ENCODE measurements at places on chromosomes 7 and 10.
A peak's percentile ranks its signal among the peaks of the same experiment; 100 is the strongest.

DNA sequence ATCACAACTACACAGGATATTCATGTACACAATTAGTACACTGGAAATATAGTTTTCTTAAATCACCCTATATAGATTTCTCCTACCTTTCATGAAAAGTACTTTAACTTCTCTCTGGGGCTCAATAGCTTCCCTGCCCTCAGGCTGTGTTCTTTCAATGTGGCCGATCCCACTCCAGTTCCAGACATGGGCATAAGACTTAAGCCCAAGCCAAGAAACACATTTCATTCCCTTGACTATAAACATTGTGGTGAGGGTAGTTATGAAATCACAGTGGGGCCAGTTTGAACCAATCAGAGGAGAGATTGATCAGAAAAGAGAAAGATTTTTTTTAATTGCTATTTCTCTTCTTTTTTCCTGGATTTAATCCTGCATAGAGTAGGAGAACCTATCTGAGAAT is 904.6 kb upstream of the SORCS1 start:
- no peak for DNase-seq

GRCh38 chr10:89553064-89553734 is 17.8 kb upstream of the SLC16A12 start:
- DNase-seq, result no peak

DNA sequence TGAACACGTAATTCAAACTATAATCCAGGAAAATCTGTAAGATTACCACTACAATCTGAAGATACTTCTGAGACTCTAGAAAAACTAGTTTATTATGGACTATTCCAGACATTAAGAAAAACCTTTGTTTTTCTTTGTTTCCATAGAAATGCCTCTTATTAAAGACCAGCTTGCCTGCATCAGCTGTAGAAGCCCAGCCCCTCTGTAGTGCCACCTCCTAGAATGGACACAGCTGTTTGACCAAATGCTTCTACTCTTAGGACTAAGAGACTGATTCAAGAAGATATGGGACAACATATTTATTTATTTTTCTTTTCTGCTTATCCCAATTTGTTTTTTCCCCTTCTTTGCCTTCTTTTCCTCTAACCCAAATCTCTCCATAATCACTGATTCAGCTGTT is 93.8 kb downstream of the CXCL12 start:
- no peak for DNase-seq

- no peak for DNase-seq
Observed at GRCh38 chr7:40008223-40008815, 58.3 kb downstream of the CDK13 start.

DNA sequence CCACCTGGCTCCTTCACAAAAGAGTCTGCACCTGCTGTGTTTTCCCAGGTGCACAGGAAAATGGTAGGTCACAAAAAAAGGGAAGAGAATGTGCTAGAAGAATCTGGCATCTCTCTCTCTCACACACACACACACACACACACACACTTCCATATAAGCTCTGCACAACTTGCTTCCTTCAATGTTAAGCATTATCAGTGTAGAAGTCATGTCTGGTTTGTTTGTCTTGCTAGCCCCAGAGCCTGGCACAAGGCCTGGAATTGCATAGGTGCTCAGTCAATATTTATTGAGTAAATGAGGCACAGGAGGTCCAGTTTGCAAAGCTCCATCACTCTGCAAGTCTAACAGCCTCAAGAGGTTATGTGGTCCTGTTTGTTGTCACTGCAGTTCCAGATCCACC is 867.3 kb upstream of the AUTS2 start:
- no peak for DNase-seq

- DNase-seq, result no peak
Observed at GRCh38 chr7:84812021-84812420, 374.8 kb downstream of the SEMA3D start.

DNA sequence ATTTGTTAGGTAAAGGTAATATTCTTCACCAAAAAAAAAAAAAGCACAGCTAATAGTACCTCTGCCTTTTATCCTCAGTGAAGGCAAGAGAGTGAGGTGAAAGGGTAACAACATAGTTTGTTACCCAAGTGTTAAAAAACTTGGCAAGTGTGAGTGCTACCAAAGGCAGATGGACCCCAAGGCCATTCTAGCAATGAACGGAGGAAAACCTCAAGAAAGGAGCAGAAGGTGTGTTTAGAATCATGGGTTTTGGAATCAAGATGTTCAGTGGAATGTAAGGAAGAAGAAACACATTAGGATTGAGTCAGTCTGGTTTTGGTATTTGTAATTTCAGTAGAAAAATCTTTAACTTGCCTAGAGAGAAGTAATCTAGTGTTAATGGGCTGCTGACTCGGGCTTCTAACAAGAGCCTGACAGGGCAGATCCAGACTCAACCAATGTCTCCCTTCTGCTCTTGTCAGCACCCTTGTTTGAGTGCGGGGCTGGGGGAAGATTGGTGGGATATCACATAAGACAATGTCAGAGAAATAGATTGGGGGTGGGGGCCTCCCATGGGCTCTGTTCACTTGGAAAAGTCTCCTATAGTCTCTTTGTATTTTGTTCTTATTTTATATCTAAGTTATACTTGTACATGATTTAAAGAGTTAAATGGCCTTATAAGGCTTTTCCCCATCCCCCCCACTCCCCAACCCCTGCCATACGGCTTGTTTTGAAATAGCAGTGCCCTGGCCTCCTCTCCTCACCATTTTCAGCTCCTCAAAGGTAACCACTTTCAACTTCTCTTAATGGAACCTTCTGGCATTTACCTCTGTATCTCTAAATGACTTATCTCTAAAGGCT is 44.4 kb downstream of the SCD start:
- DNase-seq, result no peak

GRCh38 chr10:28343987-28344895 is 41.4 kb upstream of the MPP7 start:
- no peak for DNase-seq

DNA sequence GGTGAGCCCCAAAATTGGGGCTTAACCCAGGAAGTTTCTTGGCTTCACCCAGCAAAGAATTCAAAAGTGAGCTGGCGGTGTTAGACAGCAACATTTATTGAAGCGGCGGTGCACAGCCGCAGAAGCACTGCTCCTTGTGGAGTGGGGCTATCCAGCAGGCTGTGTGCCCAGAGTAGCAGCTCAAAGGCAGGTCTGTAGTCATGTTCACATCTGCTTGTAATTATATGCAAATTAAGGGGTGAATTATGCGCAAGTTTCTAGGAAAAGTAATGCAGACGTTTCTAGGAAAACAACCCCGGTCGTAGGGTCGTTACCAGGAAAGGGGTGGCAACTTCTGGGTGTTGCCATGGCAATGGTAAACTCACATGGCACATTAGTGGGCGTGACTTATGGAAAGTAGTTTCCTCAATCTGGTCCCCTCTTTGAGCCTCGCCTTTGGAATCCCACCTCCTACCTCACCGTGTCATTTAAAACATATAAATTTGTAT is 13.7 kb upstream of the KBTBD2 start:
- peak; percentile 38 for DNase-seq

DNA sequence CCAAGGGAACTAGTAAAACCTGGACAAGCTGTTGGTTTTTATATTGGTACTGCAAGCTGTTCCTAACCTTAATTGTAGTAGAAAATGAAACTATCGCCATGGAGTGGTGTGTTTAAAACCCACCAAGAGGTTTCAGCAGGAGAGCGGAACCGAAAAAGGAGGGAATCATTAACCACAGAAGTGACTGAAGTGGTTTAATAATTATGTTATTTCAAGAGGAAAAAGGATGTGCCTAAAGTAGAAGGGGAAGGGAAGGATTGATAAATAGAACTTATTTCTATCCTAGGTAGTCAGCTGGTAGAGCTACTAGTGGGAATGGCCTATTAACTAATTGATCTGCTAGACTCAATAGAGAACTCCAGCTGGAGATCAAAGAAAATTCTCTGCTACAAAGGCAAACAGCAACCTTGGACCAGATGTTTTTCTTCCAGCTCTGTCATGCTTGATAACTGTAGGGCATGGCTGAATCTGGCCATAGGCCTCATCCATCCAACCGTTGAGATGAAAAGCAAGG is 91.8 kb downstream of the BAMBI start:
- DNase-seq, result no peak

DNA sequence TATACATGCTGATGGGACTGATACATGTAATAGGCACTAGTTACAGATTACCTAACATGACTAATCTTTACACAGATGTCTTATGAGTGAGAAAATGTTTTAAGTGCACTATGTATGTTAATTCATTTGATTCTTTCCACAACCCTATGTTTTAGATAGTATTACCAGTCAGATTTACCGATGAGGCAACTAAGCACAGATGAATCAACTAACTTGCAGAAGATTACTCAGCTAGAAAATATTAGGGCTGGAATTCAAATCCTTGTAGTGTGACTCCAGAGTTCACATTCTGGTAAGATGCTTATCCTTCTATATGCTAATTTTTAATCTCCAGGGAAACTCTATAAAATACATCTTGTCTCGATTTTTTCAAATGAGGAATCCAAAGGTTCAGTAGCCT is 964.9 kb downstream of the REEP3 start:
- DNase-seq, result no peak

GRCh38 chr10:27223964-27224363 is 16.6 kb downstream of the ACBD5 start:
- DNase-seq, result peak; percentile 33

GRCh38 chr10:98636921-98637329 is 190.2 kb upstream of the HPS1 start:
- DNase-seq, result no peak

DNA sequence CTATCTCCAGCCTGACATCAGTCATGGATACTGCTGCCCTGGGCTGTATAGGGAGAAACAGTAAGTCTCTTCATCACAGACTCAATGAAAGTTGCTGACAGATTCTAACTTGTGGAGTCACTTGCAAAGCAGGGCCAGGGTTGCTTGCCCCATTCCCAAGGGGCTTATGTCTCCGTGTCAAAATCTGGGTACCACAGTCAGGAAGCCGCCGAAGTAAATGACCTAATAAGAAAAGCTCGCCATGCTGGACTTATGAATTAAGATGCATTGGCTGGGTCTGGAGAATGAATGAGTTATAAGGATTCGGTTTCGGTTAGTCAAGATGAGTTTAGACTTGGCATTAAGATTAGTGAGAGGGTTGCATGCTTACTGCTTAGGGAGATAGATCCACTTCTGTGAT is 10.8 kb upstream of the OR6V1 start:
- no peak for DNase-seq

DNA sequence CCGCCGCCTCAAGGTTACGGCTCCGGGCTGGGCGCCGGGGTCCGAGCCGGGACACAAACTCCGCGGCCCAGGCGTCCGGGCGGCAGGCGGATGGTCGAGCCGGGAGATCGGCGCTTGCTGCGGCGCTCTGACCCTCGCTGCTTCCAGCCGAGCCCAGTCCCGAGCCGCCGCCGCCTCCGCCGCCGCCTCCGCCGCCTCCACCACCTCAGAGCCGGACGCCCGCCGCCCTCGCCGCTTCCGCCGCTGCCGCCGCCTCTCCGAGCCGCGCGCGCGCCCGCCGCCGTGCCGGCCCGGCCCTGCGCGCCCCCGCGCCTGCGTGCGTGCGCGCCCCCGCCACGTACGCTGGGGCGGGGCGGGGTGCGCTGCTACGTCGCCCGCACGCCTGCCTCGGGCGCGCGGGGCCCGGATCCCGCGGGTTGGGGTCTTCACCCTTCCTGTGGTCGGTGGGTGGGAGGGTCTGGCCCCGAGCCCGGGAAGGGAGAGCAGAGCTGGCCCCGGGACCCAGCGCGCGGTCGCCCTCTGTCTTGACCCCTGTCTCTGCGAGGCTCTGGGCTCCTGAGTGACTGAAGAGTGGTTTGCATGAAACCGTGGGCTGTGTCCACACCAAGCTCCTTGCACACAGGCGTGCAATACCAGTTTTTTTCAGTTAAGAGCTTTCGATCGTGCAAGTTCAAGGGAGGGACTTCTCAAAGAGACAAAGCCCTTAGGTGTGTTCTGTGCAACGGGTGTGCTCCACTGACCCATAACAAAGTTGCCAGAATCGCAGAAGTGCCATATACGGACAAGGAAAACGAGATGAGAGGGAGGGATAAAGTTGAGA is at the start of gene SMURF1:
Gene SMURF1, minus strand, starts transcription at position 256 of the 820 bp plus-strand sequence. CDS start 328 bp downstream, outside the sequence.
- peak; percentile 80 for DNase-seq

- no peak for DNase-seq
Observed at GRCh38 chr10:22998091-22998490, 70.2 kb downstream of the ARMC3 start.

DNA sequence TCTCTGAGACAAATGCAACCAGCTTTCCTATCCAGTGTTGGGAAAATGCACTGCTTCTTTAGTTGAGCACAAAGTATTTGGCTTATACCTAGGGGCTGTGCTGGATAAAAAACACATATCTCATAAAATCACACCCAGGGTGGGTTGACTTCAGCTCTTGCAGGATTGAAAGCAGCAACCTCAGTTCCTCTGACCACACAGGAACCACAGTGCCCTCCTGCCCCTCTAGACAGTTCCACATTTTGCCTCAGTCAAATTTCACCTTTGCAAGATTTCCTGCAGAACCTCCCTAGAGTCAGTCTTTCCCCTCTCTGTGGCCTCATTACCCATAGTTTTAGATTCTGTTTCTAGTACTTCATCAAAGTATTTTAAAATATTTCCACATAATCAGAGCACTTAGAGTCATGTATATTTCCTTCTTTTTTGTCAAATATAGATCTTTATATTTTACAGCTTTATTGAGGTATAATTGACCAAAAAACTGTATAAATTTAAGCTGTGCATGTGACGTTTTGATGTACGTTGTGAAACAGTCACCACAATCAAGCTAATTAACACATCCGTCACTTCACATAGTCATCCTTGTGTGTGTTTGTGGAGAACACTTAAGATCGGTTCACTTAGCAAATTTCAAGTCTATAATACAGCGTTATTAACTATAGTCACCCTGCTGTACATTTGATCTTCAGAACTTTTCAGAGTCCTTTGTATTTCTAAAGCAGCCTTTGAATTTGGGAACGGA is 37.0 kb upstream of the EGR2 start:
- DNase-seq, result peak; percentile 45

DNA sequence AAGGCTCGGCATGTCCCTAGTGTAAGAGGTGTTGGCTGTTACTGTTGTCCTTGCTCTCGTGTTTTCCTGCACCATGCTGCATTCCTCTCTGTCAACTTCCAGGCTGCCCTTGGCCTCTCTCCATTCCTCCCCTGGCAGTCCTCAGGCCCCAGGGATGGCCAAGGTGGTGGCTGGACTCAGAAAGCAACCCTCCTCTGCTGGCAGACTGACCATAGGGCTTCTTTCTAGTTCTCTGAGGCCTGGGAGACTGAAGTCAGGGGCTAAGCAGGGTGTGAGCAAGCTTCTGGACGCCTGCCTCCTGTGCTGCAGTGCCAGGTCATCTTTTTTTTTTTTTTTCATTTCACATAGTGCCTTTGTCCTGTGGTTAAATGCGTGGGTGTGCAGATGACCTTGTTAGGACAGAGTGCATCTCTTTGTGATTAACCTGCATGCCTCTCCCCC is 72.0 kb downstream of the GOLGA7B start:
- no peak for DNase-seq

GRCh38 chr7:6032167-6032566 is 991 bp downstream of the ANKRD61 start:
- DNase-seq, result no peak

DNA sequence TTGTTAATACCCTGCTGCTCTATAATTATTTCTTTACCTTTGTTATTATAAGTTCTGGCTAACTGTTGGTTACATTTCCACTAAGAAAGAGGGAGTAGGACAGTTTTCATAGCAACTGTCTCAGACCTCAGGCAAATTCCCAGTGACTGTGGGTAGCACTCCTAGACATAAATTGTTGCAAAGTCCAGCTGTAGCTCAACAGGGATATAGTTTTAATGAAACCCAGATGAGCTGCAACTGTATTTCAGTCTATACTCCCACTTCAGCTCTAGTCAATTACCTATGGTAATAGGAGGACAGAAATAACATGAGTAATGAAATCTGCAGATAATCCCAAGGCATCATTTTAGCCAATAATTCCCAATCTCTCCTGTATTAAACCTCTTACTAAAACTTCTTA is 103.0 kb upstream of the SEMA3A start:
- no peak for DNase-seq

- DNase-seq, result no peak
Observed at GRCh38 chr7:55198634-55199392, 166.3 kb upstream of the LANCL2 start.

Measured in naive B cell (primary cell).